Parietal lobe (tissue), 2 donors: ENCODE measurements at places on chromosomes 2 and 18. TPM values are rescaled to one million over a fixed set of nuclear protein-coding genes. Genes with fewer than 3 reads are reported as not detected.

EN1 gene
- not detected for total RNA-seq

IFIH1 gene
- total RNA-seq, result 2.2 TPM

AMER3 gene
- 45.4 TPM for total RNA-seq

SALL3 gene
- total RNA-seq, result 17.2 TPM

SLC25A12 gene
- total RNA-seq, result 91.1 TPM

GKN1 gene
- total RNA-seq, result not detected

NEUROD1 gene
- total RNA-seq, result 4.7 TPM

B3GNT7 gene
- 1.3 TPM for total RNA-seq

CEP68 gene
- 62.9 TPM for total RNA-seq

POTEF gene
- not detected for total RNA-seq

SLC16A14 gene
- total RNA-seq, result 49.5 TPM

ERLEC1 gene
- total RNA-seq, result 54.1 TPM

C2orf72 gene
- total RNA-seq, result 33.5 TPM

IL36B gene
- total RNA-seq, result not detected

DCC gene
- total RNA-seq, result 24.1 TPM

HS1BP3 gene
- total RNA-seq, result 17.5 TPM

ARPC2 gene
- total RNA-seq, result 153 TPM

HOXD9 gene
- not detected for total RNA-seq

NGEF gene
- total RNA-seq, result 33.5 TPM

SRD5A2 gene
- not detected for total RNA-seq

AQP12A gene
- not detected for total RNA-seq

RASGRP3 gene
- 12.2 TPM for total RNA-seq

RGPD4 gene
- total RNA-seq, result not detected

CYS1 gene
- not detected for total RNA-seq

ATOH8 gene
- 3.1 TPM for total RNA-seq

EML6 gene
- 23.8 TPM for total RNA-seq

THAP4 gene
- total RNA-seq, result 22.2 TPM

ANO7 gene
- 0.63 TPM for total RNA-seq

EIF4E2 gene
- total RNA-seq, result 54.8 TPM

ZNF385B gene
- total RNA-seq, result 18.2 TPM

ANKRD62 gene
- 0.63 TPM for total RNA-seq

TDRD15 gene
- not detected for total RNA-seq

GBX2 gene
- total RNA-seq, result not detected

MROH2A gene
- not detected for total RNA-seq

ALLC gene
- total RNA-seq, result not detected

GCG gene
- total RNA-seq, result not detected

WDPCP gene
- 67.3 TPM for total RNA-seq

IHH gene
- total RNA-seq, result not detected

PROM2 gene
- total RNA-seq, result 9.4 TPM

TET3 gene
- 35.7 TPM for total RNA-seq

C1QL2 gene
- total RNA-seq, result 1.6 TPM

NT5C1B gene
- not detected for total RNA-seq

COX5B gene
- 142 TPM for total RNA-seq

IL18R1 gene
- total RNA-seq, result 0.63 TPM

OXER1 gene
- 0.31 TPM for total RNA-seq

NYAP2 gene
- 21.9 TPM for total RNA-seq

PSMA8 gene
- not detected for total RNA-seq

OTOS gene
- not detected for total RNA-seq

MTCL1 gene
- total RNA-seq, result 61.0 TPM
